ENCODE measurements at places on chromosomes 2 and 18.
A peak's percentile ranks its signal among the peaks of the same experiment; 100 is the strongest.

- DNase-seq = peak; percentile 12
These were observed 15.9 kb downstream of the C2orf74 start for GRCh38 chr2:61177727-61178549.

- DNase-seq = no peak
These were observed 106.7 kb upstream of the ARL4C start for GRCh38 chr2:234603619-234604018.

DNA sequence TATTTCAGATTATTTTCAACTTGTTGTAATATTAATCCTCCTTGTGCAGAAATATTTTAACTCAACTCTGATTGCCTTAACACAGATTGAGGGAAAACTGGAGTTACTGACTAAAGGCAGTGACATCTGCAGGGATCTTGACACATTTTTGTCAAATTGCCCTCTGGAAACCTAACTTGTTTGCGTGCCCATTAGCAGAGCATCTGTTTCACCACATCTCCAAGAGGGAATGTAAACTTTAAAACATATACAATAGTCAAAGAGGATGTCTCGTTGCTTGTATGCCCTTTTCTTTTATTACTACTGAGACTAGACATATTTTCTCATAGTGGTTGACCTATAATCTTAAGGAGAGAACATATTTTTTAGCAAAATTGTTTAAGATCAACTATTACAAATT lies 14.2 kb downstream of the INPP1 start:
- no peak for DNase-seq

DNA sequence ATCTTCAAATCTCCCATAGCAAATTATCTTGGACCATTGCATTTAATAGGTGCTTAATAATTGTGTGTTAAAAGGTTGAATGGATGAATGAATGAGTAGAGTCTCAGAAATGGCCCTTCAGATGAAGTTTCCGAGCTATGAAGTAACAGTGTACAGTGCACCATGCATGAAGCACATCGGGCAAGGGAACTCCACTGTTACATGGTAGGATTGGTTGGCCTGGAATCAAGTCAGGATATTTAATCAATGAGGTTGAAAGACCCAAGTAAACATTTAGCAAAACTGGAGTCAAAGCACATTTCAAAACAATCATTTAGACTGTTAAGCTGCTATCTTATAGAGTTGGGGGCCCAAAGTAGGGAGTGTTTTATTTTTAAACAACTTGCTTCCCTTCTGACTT lies 80.0 kb downstream of the APOB start:
- DNase-seq = no peak

- no peak for DNase-seq
These were observed 284.0 kb upstream of the GCFC2 start for GRCh38 chr2:75994759-75995158.

DNA sequence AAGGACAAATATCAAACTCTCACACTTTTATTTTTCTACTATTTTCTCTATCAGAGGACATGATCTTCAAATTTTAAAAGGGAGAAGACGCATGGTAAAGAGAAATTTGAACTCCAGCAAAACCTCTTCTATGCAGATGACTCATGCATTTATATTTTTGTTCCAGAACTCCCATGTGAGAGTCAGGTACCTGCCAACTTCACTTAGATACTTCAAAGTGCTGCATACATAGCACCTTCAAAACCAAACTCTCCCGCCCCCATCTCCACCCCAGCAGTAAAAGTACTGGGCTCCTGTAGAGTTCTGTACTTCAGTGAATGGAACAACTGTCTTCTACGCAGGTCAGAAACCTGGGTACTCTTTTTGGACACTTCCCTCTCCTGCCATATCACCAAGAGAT lies 398.3 kb downstream of the TGIF1 start:
- DNase-seq = no peak

DNA sequence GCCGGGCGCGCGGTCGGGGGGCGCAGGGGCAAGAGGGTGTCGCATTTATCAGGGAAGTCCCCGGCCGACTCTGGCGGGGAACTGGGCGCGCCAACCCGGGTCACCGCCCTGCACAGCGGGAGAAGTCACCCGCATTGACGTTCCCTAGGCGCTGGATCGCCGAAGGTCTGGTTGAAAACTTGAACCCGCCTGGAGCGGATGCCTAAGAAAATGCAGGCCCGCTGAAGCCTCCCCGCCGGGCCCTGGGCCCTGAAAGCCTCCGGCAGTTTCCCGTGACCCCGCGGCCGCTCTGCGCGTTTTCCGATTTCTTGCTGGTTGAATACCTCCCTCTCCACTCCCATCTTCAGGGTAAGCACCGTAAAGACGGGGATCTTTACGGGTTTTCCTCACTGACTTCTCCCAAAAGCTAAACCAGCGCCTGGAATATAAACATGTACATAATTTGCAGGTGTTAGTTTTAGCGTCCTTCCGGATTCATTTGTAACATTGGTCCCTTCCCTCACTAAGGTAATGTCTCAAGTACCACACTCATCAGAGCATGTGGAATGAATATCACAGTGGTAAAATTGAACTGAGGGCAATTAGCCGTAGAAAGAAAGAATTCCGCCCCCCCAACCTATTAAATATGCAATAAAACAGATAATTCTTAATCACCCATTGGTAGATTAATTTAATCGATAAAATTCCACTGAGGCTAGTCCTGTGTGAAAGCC lies 675 bp upstream of the SPIRE1 start:
- no peak for DNase-seq

DNA sequence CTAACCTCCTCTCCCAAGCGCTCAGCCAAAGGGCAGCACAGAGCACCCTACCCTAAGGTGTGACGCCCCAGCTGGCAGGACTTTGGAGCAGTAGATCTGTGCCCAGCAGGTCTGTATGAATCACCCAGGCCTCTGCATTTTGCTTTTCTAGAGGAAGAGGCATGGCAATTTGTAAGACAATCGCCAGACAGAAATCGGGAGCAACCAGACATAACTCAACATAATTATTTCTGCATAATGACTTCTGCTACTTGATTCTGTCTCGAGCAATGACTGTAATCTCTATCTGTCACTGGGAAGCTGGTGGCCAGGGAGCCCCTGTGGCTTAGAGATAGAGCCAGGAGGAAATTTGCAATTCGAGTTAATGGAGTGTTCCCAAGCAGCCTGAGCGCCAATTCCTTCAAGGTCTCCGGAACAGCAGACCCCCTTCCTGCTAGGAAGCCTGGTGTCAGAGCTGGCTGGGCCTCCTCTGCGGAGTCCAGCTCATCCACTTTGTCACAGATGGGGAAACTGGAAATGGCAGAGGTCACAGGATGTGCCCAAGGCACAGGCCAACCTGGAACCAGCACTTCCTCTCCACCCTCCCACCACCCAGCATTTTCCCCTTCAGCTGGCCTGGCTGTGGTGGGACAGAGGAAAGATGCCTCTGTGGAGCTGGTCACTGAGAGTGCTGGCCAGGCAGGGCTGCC lies 55.0 kb downstream of the ODC1 start:
- no peak for DNase-seq

GRCh38 chr2:237324405-237324831 lies 89.5 kb downstream of the COL6A3 start:
- no peak for DNase-seq

GRCh38 chr2:168323529-168324021 lies 76.2 kb upstream of the STK39 start:
- no peak for DNase-seq

DNA sequence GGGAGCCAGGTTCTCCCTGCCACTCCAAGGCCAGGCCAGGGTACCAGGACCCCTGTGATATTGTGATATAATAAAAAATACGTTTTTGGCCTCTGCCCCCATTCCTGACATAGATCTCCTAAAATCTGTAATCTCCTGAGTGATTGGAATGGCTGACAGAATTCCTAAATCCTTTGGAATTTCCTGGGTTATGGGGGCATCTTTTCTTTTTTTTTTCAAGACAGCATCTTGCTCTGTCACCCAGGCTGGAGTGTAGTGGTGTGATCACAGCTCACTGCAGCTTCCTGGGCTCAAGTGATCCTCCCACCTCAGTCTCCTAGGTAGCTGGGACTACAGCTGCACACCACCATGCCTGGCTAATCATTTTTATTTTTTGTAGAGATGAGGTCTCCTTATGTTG lies 26.2 kb upstream of the TUBB6 start:
- no peak for DNase-seq

GRCh38 chr2:109452318-109453305 lies 161.2 kb downstream of the SEPTIN10 start:
- no peak for DNase-seq

GRCh38 chr18:2960983-2961696 lies 51.8 kb downstream of the LPIN2 start:
- DNase-seq = no peak

GRCh38 chr2:172931918-172932520 lies 143.6 kb upstream of the MAP3K20 start:
- peak; percentile 20 for DNase-seq

- DNase-seq = no peak
These were observed 171.4 kb downstream of the SETBP1 start for GRCh38 chr18:44851856-44852621.

DNA sequence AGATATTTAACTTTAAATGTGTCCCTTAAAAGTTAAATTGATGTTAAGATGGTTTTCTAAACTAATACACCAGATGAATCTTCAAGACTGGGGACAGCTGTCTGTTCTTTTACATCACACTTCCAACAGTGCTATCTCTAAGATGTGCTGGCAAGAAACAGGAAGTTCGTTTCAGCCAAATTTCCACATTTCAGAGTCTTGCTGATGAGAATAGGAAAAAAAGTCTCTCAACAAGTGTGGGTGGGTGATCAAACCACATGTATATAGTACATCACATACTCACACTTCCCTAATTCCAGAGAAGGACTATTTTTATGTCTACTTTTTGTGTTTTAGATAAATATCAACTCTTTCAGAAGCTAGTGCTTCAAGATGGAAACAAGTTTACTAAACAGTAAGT lies 1712.8 kb upstream of the TMEFF2 start:
- no peak for DNase-seq

- DNase-seq = peak; percentile 62
These were observed at the start of gene TET3 for GRCh38 chr2:73984203-73984921. Gene TET3, plus strand, starts transcription at chr2:73984910. Its CDS starts 1,494 bp downstream, at chr2:73986404.

DNA sequence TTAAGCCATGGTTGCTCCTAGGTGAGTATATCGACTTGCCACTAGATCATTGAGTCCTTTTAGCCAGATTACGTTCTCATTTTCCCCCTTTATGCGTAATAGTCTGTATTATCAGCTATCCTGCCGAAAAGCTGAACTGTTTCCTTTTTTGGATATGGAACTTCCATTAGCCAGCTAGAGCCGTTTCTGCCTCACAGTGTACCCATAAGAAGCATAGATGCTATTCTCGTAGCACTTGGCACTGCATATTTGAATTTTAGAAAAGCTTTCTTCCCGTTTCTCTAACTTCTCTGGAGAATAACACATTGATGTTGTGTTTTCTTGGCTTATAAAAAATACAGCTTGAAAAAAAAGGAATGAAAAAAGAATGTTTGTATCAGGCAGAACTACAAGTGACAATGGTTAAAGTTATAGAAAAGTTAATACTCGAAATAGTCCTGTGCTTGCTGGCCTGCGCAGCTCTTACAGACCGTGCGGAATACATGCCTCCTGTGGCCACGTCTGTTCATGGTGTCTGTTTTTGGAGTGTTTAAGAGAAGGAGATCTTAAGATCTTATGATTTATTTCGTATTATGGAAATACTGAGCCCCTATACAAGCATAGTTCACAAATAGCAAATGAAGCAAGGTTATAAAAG lies 710 bp downstream of the DUSP19 start:
- DNase-seq = no peak

DNA sequence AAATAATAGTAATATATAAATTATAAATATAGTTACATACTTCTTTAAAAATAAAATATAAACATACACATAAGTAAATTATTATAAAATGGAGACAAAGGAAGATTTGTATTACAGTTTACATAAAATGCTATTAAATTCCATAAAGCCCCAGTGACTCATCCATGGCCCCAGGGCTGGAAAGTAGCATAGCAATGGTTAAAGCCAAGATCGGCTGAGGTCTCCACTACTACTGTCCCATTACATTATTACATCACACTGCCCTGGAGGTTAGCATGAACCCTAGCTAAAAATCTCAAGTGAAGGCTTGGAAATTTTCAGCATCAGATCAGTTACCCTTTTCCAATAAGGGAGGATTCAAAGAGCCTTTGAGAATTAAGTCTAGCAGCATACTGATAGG lies 936.2 kb downstream of the DSC3 start:
- DNase-seq = no peak

All from activated T-helper 9 cell treated with anti-CD3 and anti-CD28 coated beads, Interleukin-2, amount 50 U/mL, for 16 hours (primary cell).